Suprapubic skin (tissue), 4 donors: ENCODE measurements at places on chromosomes 3 and 15. TPM values are rescaled to one million over a fixed set of nuclear protein-coding genes. Genes with fewer than 3 reads are reported as not detected.

PLXNB1 gene
- 198 TPM for total RNA-seq

GBE1 gene
- 23.3 TPM for total RNA-seq

ANKRD34C gene
- not detected for total RNA-seq

GANC gene
- total RNA-seq: 24.1 TPM

GHSR gene
- not detected for total RNA-seq

WDR76 gene
- total RNA-seq: 7.8 TPM

CAND2 gene
- total RNA-seq: 1.0 TPM

XIRP1 gene
- not detected for total RNA-seq

DNA sequence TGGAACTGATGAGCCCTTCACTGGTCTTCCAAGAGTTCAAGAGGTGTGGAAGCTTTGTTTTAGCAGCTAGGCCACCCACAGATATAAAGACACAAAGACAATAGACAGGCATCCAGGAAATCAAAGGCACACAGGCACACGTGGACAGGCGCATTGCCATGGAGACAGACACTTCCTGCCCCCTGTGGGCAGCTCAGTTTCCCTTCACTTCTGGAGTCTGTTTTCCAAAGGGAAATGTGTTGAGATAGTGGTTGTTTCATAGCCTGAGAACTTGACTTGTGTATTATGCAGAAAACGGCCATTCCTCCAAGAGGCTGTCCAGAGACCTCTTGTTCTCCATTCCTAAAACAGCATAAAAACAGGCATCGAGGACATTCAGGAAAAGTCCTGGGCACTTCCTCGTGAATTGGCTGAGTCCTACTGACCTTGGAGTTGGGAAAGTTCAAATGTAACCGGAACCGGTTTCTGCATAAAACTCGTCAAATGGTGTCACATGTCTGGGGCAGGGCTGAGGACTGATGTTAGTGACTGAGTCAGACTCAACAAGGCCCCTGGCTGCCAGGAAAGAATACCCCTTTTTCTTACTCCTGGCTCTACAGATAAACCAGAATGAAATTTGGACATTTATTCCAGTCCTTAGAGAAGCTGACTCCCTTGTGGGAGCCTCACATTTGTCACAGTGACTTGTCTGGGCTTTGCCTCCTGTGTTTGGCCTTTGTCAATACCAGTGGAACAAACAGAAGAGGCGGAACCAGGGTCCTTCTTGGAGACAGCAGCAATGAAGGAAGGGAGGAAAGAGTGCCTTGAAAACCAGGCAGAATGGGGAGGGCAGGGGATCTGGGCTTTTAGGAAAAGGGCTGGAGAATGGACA, 1.3 kb downstream of the ALPK3 start:
- no peak for DNase-seq
- H3K4me1 ChIP-seq: peaks cover 25% of the 10 kb centered on the region
- H3K4me3 ChIP-seq: no peak overlapping the region
- no peaks in the 10 kb centered on the region for H3K27me3 ChIP-seq

- peaks cover 25% of the 10 kb centered on the region for H3K27me3 ChIP-seq
- H3K4me3 ChIP-seq: peak within 1 kb of the TSS; percentile 72
- DNase-seq: no peak
- no peaks in the 10 kb centered on the region for H3K36me3 ChIP-seq
These were observed at the start of gene INSYN1 for GRCh38 chr15:73753250-73754130. INSYN1 (minus strand) TSS chr15:73753351; CDS start chr15:73751130, 2,221 bp downstream.

- H3K4me1 ChIP-seq: no peaks in the 10 kb centered on the region
- H3K27me3 ChIP-seq: no peaks in the 10 kb centered on the region
- no peak overlapping the region for H3K27ac ChIP-seq
- no peaks in the 10 kb centered on the region for H3K36me3 ChIP-seq
- no peak for DNase-seq
These were observed 32.1 kb upstream of the HEG1 start for GRCh38 chr3:125087768-125088391.

GRCh38 chr3:132641837-132642538, 17.6 kb downstream of the ACAD11 start:
- H3K27ac ChIP-seq: no peak overlapping the region
- H3K4me3 ChIP-seq: no peak overlapping the region
- peaks cover 8% of the 10 kb centered on the region for H3K4me1 ChIP-seq
- H3K27me3 ChIP-seq: no peaks in the 10 kb centered on the region
- H3K36me3 ChIP-seq: peaks cover 18% of the 10 kb centered on the region

DNA sequence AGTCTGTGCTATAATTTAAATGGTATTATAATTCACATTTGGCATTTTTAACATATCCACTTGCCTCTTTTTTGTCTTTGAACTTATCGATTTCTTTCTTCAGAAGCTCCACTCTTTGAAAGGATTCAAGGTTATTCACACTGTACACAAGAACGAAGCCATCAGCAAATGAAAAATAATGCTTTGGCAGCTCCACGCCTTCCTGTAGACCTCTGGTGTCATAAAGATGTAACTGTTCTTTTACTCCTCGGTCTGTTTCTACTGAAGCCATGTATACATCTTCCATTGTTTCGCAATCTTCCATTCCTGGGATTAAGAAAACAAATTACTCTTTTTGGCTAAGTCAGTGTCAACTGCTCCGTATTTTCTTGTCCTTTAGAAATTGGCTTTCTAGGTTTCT, 16.0 kb downstream of the NKIRAS1 start:
- no peak for DNase-seq
- H3K27me3 ChIP-seq: no peaks in the 10 kb centered on the region
- H3K27ac ChIP-seq: no peak overlapping the region
- no peaks in the 10 kb centered on the region for H3K4me1 ChIP-seq

GRCh38 chr3:49937090-49937489, 2.9 kb upstream of the RBM6 start:
- H3K4me1 ChIP-seq: peaks cover 19% of the 10 kb centered on the region
- H3K4me3 ChIP-seq: no peak overlapping the region
- H3K27ac ChIP-seq: no peak overlapping the region
- DNase-seq: no peak

DNA sequence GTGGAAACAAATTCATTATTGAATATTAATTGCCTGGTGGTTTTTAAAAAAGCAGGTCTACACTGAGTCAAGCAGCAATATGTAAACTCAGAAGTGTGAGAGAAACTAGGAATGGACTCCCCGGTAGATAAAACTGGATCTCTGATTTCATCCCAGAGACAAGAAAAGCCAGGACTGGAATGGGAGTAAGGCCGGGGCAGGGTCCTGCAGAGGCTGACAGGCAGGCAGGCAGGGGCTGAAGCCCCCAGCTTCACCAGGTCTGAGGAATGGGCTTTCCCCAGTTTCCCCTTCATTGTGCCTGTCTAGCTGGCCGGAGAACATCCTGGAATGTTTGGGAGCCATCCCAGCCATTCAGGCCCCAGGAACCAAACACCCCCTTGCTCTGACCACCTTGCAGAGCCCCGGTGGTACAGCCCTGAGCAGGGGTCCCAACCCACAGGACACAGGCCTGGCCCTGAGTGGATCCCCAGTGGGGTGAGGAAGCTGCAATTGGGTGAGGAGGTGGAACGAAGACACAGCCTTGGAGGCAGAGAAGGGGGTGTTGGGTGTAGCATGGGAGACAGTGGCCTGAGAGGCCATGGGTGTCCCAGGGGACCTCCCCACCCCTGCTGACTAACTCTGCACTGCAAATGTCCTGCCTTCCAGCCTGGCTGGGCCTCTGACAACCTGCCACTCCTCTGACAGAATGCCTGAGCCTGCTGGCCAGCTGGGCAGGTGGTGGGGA, 31.7 kb upstream of the XYLB start:
- H3K27ac ChIP-seq: no peak overlapping the region
- DNase-seq: no peak
- no peaks in the 10 kb centered on the region for H3K4me1 ChIP-seq
- H3K27me3 ChIP-seq: no peaks in the 10 kb centered on the region
- H3K36me3 ChIP-seq: no peaks in the 10 kb centered on the region
- H3K4me3 ChIP-seq: no peak overlapping the region

GRCh38 chr3:51024765-51025632, 350.3 kb downstream of the DOCK3 start:
- H3K27me3 ChIP-seq: no peaks in the 10 kb centered on the region
- no peak overlapping the region for H3K27ac ChIP-seq
- no peaks in the 10 kb centered on the region for H3K36me3 ChIP-seq
- H3K4me3 ChIP-seq: no peak overlapping the region
- no peaks in the 10 kb centered on the region for H3K4me1 ChIP-seq

DNA sequence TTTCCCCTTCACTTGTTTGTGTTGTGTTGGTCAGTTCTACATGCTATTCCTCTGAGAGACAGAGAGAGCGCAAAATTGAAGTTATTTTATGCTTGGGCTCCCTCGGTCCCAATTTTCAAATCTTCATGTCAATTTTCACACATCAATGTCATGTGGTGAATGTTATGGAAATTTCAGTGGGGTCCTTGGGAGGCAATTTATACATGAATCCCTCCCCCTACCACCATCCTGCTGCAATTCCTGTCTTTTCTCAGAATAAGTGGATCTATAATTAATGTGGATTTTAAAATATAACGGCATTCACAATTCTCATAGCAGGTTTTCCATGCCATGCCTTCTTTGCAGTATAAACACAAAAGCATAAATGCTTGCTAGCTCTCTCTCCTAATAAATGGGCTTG, 499.9 kb downstream of the MCTP2 start:
- no peaks in the 10 kb centered on the region for H3K4me1 ChIP-seq
- H3K27me3 ChIP-seq: no peaks in the 10 kb centered on the region
- H3K27ac ChIP-seq: no peak overlapping the region
- no peak overlapping the region for H3K4me3 ChIP-seq
- H3K36me3 ChIP-seq: no peaks in the 10 kb centered on the region

GRCh38 chr15:95724908-95725633, 605.4 kb upstream of the NR2F2 start:
- DNase-seq: no peak
- H3K4me1 ChIP-seq: no peaks in the 10 kb centered on the region
- H3K4me3 ChIP-seq: no peak overlapping the region
- no peak overlapping the region for H3K27ac ChIP-seq
- no peaks in the 10 kb centered on the region for H3K27me3 ChIP-seq

- no peak overlapping the region for H3K4me3 ChIP-seq
- no peaks in the 10 kb centered on the region for H3K4me1 ChIP-seq
- H3K36me3 ChIP-seq: no peaks in the 10 kb centered on the region
- H3K27me3 ChIP-seq: peaks cover 3% of the 10 kb centered on the region
These were observed 174.7 kb upstream of the SLC24A5 start for GRCh38 chr15:47945872-47946650.

DNA sequence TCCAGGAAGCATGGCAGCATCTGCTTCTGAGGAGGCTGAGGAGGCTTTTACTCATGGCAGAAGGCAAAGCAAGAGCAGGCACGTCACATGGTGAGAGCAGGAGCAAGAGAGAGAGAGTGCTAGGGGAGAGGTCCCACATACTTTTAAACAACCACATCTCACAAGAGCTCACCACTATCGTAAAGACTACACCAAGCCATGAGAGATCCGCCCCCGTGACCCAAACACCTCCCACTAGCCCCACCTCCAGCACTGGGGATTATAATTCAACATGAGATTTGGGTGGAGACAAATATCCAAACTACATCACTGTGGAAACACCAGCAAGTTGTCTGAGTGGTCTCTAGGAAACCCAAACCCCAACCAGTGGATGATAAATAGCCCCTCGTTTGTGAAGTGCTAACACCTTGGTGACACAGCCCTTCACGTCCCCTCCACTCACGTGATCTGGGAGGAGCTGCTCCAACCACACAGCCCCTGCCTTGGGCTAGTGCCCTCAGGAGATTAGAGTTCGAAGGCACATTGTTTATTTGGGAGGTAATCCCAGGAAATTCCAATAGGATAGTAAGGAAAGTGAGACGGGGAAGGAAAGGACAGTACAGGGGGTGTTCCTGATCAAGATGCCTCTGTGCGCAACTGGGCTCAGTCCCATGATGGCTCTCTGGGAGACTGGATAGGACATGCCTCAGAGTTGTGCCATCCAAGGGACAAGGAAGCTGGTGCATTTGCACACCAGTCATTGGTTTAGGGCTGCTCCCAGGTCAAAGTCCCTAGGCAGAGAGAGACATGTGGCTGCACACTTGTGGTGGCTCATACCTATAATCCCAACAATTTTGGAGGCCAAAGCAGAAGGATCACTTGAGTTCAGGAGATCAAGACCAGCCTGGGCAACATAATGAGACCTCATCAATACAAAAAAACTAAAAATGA, 80.6 kb upstream of the CTNNB1 start:
- no peak for DNase-seq
- H3K4me3 ChIP-seq: no peak overlapping the region
- H3K27ac ChIP-seq: no peak overlapping the region
- peaks cover 16% of the 10 kb centered on the region for H3K4me1 ChIP-seq

DNA sequence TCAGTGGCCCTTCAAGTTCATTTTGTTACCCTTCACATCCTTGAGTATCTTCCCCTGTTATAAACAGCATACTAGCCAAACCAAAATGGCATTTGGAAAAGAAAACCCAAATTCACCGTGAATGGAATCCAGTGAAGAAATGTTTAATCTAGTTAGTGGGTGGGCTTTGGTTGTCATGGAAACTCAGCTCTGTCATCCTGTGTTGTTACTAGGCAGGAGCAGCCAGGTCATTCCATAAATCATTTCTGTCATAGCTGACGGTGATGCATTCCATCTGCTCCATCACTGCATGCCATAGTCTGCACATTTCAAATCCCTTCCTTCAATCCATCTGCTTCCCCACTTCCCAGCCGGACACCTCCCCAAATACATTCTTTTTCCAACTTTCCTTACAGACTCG, 140.4 kb upstream of the CGNL1 start:
- no peaks in the 10 kb centered on the region for H3K27me3 ChIP-seq
- H3K4me3 ChIP-seq: no peak overlapping the region
- peaks cover 5% of the 10 kb centered on the region for H3K4me1 ChIP-seq
- no peak for DNase-seq

GRCh38 chr3:14405360-14406238, 3.2 kb downstream of the SLC6A6 start:
- no peak overlapping the region for H3K27ac ChIP-seq
- peaks cover under 1% of the 10 kb centered on the region for H3K36me3 ChIP-seq
- H3K27me3 ChIP-seq: no peaks in the 10 kb centered on the region
- H3K4me3 ChIP-seq: peak overlapping the region; percentile 69
- H3K4me1 ChIP-seq: peaks cover 53% of the 10 kb centered on the region
- DNase-seq: no peak

GRCh38 chr3:78647726-78648125, 1120.1 kb downstream of the ROBO1 start:
- H3K36me3 ChIP-seq: peaks cover 3% of the 10 kb centered on the region
- no peak for DNase-seq
- no peaks in the 10 kb centered on the region for H3K27me3 ChIP-seq
- no peak overlapping the region for H3K4me3 ChIP-seq

DNA sequence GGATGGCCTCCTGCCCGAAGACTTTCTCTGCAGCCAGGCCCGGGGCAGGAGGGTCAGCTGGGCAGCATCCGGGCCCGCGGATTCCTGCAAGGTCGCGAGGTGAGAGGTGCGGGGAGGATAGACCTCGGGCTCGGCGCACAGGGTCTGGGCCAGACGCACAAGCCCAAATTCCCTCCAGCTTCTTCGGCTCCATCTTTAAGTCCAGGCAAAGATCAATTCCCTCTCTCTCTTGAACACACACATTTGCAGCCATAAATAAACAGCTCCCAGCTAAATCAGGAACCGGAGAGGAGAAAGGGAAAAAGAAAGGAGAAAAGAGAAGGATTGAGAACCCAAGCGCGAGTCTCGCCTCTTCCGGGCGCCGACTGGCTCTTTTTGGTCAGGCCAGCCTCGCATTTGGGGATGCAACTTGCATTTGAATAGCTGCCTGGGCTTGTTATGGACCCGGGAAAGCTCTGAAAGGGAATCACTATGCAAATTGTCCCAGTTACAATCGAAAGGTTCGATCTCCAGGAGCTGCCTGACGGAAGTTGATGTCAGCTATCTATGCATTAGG, 14.5 kb upstream of the ONECUT1 start:
- no peak for DNase-seq
- no peaks in the 10 kb centered on the region for H3K36me3 ChIP-seq
- no peak overlapping the region for H3K27ac ChIP-seq
- H3K4me3 ChIP-seq: peak overlapping the region; percentile 39
- peaks cover 99% of the 10 kb centered on the region for H3K27me3 ChIP-seq
